T-helper 1 cell (primary cell): ENCODE measurements at places on chromosomes 2 and 18.

GRCh38 chr18:4353853-4354418 lies 101.2 kb downstream of the DLGAP1 start:
- DNase-seq: no peak

- peak; percentile 74 for DNase-seq
Observed at GRCh38 chr18:69935319-69936190, 12.1 kb downstream of the CD226 start.

- DNase-seq: no peak
Observed at GRCh38 chr2:623130-623922, 53.9 kb downstream of the TMEM18 start.

- no peak for DNase-seq
Observed at GRCh38 chr2:2808551-2809058, 477.5 kb upstream of the MYT1L start.

DNA sequence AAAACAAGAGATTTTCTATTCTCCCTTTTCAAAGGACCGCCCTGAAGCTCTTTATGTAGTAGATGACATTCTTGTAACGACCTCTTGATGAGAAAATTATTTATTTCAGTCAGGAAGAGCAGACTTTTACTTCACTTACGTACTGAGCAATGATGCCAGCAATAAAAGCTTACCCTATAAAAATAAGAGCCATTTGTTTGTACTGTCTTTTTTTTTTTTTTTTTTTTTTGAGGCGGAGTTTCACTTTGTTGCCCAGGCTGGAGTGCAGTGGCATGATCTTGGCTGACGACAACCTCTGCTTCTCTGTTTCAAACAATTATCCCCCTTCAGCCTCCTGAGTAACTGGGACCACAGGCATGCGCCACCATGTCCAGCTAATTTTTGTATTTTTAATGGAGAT lies 39.2 kb downstream of the CRIM1 start:
- DNase-seq: no peak

DNA sequence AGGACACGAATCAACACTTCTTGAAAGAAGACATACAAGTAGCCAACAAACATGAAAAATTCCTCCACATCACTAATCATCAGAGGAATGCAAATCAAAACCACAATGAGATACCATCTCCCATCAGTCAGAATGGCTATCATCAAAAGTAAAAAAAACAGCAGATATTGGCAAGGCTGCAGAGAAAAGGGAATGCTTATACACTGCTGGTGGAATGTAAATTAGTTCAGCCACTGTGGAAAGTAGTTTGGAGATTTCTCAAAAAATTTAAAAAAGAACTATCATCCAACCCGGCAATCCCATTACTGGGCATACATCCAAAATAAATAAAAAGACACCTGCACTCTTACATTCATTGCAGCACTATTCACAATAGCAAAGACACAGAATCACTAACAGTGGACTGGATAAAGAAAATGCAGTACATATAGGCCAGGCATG lies 78.7 kb downstream of the GRB14 start:
- DNase-seq: no peak

DNA sequence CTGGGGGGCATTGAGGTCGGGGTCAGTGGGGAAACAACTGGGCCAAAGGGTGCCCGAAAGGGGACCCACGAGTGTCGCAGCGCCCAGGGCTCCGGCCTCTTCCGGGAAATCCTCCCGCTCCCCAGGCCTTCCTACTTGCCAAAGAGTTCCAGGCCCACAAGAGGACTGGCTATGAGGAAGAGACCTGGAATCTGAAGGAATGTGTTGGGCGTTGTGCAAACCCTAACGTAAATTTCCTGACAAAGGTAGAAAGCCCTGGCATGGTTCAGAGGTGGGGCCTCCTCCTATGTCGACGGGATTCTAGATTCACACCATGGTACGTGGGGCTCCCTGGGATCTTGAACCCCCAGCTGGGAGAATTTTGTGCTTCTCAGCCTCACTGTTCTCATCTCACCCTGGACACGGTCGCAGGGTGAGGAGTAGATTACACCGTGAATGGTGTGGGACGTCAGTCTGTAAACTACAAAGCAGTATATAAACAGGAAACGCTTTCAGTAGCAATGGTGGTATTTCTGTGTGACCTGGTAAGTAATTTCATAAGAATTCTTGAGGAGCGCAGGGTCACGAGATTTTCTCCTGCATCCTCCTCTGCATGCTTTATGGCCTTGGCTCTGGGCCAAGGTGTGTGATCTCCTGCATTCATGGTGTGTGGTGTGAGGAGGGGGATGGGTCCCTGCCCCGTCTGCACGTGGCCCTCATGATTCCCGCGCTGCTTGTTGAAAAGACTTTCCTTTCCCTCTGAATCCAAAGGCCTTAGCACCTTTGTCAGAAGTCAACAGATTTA lies 868 bp downstream of the HSBP1L1 start:
- DNase-seq: peak; percentile 24

DNA sequence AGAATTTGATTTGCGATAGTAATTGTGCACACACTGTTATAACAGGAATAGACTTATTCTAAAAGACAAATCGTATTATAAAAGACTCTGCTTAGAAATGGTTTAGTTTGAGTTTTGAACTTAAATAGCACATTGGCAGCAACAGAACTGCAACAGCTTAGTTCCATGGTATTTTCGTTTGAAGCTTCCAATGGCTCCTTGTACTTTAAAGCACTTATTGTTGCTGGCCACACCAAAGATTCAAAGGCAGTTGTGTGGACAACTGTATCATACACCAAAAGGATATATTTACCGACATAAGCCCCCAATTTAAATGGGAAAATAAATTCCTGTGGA lies 627 bp downstream of the WIPF1 start:
- no peak for DNase-seq

- no peak for DNase-seq
Observed at GRCh38 chr2:110994250-110994961, 126.3 kb upstream of the BCL2L11 start.

- DNase-seq: no peak
Observed at GRCh38 chr2:115833196-115833595, 1390.8 kb downstream of the DPP10 start.

GRCh38 chr2:218999021-218999880 lies 6.0 kb upstream of the CRYBA2 start:
- DNase-seq: no peak

GRCh38 chr2:210899131-210899530 lies 342.7 kb downstream of the CPS1 start:
- DNase-seq: no peak

DNA sequence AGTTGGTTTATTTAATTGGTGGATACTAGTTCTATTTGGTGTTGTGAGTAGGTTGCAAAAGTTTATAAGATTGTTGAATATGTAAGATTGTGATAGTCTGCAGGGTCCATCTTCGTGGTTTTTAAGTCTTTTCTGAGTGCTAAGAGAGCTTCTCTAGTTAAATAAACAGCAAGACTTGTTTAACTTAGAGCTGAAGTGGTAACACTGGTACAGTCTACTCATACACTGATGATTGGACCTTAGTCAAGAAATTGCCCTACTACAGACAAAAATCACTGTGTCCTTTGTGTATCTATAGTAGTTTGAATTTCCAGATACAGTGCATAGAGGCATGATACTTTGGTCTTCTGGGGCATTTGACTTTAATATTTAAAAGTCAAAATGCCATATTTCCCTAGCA lies 94.6 kb downstream of the PHLPP1 start:
- DNase-seq: no peak
